AG09319 (cell line): ENCODE measurements at places on chromosomes 7 and 10.

- DNase-seq, result no peak
Observed at GRCh38 chr10:62071846-62072281, 170.4 kb downstream of the ARID5B start.

DNA sequence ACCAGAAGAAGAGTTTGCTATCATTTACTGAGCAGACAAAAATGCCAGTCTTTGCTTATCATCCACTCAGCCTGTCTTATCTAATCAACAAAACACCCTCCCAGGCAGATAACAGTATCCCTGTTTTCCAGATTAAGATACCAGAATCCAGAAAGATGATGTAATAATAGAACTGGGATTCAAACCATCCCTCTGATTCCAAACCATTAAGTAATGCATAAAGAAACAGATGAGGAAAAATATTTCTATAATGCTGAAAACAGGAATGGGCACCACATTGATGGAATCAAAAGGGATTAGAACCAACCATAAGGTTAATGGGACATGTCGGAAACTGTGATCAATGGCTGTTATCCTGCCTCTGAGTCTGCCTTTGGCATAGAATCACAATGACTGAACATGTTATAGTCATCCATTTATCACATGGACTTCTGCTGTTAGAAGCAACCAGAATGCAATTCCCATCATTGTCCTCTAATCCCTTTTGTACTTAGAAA, 92.1 kb upstream of the RSU1 start:
- DNase-seq, result no peak

DNA sequence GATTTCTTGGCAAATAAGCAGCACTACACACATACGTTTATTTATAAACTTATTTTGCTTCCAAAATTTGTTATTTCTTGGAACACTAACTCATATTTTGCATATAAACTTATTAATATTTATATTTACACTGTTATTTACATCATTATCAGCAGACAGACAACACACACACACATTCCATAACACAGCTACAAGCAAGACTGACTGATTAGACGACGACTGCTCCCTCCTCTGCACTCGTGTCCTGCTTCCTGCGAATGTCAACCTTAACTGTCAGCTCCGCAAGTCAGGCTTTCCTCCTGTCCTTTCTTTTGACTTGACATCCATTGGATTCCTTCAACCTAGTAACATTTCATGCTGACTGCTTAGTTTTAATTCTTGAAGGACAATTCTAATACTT, 96.6 kb downstream of the ATE1 start:
- DNase-seq, result no peak

GRCh38 chr7:30177965-30178364, 43.2 kb downstream of the MTURN start:
- DNase-seq, result no peak

DNA sequence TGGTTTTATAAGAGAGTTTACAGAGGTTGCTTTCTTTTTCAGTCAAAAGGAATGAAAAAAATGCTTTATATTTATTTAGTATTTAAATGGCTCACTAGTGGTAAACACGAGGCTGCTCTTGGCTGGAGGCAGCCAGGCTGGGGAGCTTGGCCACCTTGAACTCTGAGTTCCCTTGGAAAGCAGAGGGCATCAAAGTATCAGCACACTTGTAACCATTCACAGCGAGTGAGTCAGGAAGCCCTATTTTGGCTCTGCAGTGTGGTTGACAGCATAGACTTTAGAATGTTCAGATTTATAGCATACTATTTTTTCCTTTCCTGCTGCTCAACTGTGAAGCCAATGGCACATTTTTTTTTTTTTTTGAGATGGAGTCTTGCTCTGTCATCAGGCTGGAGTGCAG, 51.6 kb downstream of the CYCS start:
- DNase-seq, result no peak

DNA sequence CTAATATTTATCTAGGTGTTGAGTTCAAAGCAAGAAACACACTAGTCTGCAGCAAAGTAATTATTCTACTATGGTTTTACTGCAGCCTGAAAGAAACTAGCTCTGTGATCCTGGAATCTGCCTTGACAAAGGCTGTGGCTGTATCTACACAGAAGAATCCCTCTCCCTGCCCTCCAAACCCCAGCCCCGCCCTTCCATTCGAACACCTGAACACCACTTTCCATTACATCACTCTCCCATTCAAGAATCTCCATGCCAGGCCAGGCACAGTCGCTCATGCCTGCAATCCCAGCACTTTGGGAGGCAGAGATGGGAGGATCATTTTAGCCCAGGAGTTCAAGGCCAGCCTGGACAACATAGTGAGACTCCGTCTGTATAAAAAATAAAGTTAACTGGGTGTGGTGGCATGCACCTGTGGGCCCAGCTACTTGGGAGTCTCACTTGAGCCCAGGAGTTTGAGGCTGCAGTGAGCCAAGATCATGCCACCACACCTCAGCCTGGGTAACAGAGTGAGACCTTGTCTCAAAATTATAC, 23.3 kb downstream of the LRRC20 start:
- DNase-seq, result no peak

DNA sequence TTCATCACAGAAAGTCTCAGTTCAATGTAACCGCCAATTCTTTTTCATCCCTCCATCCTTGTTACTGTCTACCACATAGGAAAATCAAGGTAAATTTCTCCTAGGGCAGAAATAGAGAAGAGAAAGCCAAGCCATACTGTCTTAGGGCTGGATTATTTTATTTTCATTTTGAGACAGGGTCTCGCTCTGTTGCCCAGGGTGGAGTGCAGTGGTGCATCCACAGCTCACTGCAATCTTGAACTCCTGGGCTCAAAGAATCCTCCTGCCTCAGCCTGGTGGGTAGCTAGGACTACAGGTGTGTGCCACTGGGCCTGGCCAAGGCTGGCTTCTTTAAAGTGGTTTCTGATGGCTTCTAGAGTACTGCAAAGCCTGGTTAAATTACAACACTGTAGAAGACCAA, 181.7 kb downstream of the SRPK2 start:
- DNase-seq, result no peak

DNA sequence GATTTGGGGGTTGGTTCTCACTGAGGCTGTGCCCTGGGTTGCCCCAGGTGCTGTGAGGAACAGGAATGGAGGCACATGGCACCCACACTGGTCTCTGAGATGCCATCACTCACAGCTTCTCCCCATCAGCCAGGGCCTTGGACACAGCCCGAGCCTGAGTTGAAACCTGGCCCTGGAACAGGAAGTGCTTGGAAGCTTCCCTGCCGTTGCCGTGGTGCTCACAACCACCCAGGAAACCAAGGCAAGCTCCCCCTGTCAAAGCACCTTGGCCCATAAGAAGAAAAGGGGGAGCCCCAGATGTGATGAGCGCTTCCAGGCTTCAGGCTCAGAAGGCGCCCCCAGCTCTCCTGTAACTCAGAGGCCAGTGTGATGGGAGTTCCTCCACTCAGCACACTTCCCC, at the start of gene BTBD16:
Gene BTBD16 (plus strand): TSS at position 221 of the 400 bp plus-strand sequence. CDS start 3,786 bp downstream, outside the sequence.
- DNase-seq, result no peak

DNA sequence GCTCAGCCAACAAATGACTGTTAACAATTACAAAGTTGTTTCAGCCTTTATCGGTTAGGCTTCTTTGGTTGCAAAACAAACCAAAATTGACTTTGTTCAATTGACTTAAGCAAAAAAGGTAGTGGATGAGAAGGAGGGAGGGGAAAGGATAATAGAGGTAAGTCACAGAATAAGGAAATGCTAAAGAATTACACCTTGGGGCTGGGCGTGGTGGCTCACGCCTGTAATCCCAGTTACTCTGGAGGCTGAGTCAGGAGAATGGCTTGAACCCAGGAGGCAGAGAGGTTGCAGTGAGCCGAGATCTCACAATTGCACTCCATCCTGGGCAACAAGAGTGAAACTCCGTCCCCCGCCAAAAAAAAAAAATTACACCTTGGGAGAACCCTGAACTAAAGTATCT, 41.4 kb downstream of the AHCYL2 start:
- no peak for DNase-seq

DNA sequence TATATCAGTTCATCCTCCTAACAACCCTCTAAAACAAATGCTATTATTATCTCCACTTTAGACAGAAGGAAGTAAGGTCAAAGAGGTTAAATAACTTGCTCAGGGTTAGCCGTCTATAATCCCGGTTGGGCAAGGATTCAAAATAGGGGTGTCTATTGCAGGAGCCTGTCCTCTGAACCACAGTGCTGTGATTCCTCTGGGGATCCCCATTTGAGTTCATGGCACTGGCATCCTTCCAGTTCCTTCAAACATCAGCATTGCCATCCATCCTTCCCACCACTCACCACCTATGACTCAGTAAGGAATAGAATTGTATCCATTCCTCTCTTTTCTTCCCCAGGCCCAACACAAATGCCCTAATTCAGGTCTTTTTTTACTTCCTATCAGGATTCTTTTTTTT, 25.6 kb downstream of the HPS6 start:
- no peak for DNase-seq

DNA sequence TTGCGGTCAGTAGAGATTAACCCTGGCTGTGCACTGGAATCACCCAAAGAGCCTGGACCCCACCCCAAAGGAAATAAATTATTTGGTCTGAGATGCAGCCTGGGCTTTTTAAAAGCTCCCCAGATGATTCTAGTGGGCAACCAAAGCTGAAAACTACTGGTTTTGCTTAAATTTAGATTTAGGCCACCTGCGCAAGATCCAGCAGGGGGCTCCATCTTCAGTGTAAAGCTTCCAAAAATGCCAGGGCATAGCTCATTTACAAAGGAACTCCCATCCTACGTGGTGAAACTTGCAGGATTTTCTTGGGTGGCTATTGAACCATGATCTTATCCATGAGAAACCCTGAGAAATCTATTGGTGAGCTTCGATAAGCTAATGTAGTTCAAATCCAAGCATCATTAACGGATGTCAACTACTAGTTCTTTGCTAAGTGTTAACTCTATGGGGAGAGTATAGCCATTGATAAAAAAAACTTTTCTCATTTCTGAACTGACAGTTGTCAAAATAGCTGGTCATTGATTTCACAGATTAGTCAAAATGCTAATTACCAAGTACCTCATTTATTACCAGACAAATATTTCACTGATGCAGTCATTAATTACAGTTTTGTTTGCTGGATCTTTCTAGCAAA, 315.3 kb downstream of the LHFPL3 start:
- DNase-seq, result no peak

GRCh38 chr10:122551450-122551849, 9.1 kb upstream of the DMBT1 start:
- no peak for DNase-seq

DNA sequence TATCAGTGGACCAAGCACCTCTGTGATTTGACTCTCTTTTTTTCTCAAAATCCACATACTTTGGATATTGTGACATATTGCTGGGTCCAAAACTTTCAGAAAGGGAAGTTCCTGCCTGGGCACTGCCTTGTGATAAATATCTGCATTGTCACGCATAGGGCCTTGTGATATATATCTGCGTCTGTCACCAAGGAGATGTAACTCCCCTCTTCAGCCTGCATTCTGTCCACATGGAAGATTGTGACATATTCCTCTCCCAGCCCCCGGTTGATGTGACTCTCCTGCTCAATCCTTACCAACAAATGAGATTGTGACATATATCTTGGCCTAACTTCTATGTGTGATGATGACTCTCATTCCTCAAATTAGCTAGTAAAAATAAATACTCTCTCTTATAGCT, 25.4 kb upstream of the ZNF107 start:
- DNase-seq, result no peak

DNA sequence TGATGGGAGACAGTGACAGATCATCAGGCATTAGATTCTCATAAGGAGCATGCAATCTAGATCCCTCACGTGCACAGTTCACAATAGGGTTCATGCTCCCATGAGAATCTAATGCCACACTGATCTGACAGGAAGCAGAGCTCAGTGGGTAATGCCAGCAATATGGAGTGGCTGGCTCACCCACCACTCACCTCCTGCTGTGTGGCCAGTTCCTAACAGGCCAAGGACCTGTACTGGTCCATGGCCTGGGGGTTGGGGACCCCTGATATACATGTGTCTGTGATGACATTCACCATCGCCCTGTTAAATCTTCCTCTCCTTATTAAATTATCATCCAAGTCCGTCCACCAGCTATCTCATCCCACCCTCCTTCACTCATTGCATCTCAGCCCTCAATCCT, 118.4 kb downstream of the TEX36 start:
- DNase-seq, result no peak

- DNase-seq, result no peak
Observed at GRCh38 chr10:129272866-129273650, 194.0 kb upstream of the MGMT start.

DNA sequence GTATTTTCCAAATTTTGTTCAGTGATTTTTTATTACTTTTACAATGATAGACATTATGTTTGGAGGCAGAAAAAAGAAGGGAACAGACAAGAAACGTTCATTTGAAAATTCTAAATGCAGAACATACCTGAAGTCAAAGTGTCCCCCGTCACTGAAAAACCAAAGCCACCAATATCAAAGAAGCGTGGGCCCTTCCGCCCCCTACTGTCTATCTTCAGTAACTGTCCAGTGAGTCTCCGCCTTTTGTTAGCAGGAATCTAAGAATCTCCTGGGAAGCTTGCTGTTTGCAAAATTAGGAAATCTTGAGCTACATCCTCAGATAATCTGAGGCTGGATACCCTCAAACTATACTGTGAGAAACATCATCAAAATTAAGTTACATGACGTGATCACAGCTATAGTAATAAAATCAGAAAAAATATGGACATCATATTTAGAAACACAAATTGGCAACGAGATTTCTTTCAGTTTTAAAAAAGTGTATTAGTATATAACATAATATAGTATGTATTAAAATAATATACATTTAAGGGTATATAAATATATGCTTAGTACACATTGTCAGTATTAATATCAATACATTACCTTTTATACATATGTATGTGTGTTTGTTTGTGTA, 169.3 kb upstream of the AKR1E2 start:
- no peak for DNase-seq
